ENCODE measurements at places on chromosomes 13 and 19.

DNA sequence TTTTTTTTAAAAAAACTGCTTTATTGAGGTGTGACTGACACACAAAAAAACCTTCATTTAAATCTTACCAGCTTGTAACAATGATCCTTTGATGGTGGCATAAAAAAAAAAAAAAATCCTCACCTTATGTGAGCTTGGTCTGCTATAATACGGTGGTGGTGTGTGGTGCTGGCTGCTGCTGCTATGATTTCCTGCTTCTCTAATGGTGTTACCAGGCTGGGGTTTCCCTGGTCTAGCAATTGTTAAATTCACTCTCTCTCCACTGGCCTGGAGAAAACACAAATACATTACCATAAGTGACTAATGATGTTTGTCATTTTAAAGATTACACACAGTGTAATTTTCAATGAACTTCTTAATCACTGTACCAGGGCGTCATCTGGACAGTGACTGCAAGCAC is 60.6 kb downstream of the LNX2 start:
- no peak for DNase-seq

- DNase-seq: no peak
Observed at GRCh38 chr13:20217168-20217567, 15.0 kb downstream of the GJB6 start.

DNA sequence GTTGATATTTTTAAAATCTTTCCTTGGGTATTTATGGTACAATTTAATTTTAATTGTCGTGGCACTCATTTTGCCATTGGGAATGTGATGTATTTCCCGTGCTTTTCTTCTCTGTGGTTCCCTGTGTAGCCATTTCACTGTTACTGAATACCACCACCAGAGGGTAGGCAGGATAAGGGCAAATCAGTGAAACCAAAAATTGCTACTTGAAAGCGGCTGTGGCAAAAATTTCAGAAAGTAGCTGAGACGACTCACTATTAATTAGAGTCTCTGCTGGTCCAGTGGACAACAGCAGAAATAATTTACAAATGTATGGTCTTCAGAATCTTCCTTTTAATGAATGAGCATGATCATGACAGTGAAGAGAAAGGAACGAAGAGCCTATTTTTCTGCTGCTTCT is 34.4 kb upstream of the MIR17HG start:
- no peak for DNase-seq

DNA sequence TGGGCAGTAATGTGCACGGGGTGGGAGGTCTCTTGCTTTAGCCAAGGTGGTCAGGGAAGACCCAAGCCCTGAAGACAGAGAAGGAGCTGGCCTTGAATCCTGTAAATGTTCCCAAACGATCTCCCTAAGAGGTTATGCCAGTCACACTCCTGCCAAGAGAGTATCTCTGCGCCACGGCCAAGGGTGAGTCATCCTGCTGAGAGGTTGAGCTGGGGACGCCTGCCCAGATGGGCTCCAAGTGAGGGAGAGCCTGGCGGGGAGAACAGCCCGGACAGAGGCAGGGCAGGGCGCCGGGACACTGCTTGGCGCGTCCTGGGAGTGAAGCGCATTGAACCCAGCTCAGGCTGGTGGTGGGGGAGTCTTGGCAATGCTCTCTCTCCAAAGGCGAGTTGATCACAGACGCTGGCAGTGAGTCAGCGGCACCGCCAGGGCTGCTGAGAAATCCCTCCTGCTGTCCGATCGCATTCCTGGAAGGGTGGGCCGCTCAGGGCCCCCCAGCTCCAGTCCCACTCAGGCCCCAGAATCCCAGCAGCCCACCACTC is 16.4 kb downstream of the SULT2B1 start:
- DNase-seq: peak; percentile 61

DNA sequence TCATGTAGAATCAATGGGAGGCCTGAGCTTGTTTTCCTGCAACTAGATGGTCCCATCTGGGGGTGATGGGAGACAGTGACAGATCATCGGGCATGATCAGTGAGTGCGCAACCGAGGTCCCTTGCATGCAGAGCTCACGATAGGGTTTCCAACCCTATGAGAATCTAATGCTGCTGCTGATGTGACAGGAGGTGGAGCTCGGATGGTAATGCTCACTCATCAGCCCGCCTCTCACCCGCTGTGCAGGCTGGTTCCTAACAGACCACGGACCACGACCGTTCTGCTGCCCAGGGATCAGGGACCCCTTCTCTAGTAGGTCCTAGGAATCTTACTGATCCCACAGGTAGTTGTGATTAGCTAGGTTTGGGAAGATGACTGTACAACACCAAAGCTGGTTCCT is 23.5 kb upstream of the GARRE1 start:
- DNase-seq: peak; percentile 55

- DNase-seq: no peak
Observed at GRCh38 chr13:112892426-112893206, 76.4 kb upstream of the MCF2L start.

GRCh38 chr13:38417727-38418126 is 68.1 kb downstream of the UFM1 start:
- no peak for DNase-seq

DNA sequence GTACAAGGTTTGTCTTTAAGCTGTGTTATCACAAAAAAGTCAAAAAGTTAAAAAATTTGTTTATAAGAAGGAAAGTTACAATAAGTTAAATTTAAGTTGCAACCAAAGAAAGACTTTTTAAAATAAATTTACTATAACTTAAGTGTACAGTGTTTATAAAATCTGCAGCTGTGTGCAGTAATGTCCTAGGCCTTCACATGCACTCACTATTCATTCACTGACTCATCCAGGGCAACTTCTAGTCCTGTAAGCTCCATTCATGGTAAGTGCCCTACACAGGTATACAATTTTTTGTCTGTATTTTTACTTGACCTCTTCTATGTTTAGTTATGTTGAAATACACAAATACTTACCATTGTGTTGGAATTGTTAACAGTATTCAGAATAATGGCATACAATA is 667.9 kb upstream of the SLITRK5 start:
- DNase-seq: no peak

DNA sequence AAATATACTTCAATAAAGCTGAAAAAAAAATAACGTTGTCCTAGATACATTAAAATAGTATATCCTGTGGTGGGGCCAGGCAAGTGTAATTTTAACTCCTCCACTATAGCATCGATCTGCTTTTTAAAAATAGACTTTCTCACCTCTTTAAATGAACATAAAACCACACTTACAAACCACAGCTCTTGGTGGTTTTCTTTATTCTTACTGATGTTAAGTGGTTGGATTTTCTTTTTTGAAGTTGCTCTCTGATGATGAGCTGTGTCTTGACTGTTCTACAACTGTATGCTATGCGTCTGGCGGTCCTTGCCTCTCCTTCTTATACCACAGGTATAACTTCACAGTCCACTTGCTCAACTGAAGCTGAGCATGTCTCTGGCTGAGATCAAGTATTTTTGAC is 721.5 kb upstream of the KLHL1 start:
- DNase-seq: no peak

DNA sequence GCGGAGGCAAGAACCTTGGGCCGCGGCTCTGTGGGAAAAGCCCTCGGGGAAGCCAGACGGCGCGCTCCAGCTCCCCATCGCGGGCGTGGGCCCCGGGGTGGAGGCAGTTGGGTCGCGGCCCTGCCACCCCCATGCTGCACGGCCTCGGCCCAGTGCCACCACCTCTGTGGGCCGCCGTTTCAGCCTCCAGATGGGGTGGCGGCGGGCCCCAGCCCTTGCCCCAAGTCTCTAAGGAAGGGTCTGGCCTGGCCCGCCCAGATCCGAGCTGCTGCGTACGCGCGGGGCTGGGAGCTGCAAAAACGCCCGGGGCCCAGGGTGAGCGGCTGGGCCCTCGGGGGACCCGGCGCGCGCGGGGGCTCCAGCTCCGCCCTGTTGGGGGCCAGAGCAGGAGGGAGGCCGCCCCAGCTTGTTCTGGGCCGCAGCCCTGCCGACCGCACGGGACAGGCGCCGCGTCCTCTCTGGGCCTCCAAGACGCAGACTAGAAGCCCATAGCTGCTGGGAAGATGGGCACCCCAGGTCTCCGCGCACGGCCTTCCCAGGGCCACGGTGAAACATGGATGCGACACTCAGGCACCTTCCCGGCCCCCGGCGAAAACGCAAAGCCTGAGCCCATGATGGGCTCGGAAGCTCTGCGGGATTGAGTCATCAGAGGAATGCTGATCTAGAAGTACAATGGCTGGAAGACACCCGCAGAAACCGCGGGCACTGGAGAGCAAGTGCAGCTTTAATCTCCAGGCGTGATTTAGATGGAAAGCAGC is 110.1 kb downstream of the KCTD15 start:
- DNase-seq: no peak

- DNase-seq: no peak
Observed at GRCh38 chr13:105763851-105764250, 771.6 kb downstream of the EFNB2 start.

DNA sequence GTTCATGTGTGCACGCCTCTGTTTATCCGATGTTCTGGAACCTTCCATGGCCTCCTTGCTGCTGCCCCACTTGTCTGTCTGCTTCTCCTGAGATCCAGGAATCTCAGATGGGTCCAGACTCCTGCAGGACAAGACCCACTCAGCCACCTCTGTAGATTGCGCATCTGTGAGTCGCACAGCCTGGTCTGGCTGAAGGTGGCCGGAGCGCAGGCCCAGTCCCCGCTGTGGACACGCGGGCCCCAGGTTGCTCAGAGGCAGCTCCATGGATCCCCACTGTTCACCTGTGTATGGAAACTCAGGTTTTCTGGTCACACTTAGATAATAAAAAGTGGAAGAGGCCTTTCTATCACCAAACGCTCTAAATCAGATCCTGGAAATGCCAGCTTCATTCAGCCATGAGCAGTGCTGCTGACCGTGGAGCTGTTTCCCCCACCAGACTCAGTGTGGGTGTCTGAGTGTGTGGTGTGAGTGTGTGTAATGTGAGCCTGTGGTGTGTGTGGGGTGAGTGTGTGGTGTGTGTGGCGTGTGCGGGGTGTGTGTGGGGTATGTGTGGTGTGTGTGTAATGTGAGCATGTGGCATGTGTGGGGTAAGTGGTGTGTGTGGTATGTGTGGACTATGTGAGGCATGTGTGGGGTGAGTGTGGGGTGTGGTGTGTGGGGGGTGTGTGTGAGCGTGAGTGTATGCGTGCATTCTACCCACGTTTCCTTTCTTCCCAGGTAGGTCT is 59.5 kb downstream of the MCF2L start:
- DNase-seq: no peak

- no peak for DNase-seq
Observed at GRCh38 chr13:100668408-100668807, 6.2 kb downstream of the TMTC4 start.

DNA sequence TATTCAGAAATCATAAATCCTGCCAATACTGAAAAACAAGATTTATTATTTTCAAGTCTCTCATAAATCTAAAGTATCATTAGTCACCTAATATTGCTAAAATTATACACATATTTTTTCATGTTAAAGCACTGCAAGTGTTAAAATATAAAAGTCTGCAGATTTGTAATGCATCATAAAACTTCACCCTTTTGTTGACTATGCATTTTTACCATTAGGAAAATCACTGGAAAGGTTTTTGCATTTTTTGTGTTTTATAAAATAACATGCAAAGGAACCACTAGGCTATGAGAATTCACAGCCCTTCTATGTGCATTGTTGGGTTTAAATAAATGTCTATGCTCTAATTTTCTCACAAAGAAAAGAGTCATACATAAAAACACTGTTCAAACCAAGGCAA is 407.3 kb downstream of the DACH1 start:
- no peak for DNase-seq

GRCh38 chr13:44710576-44710975 is 134.4 kb upstream of the TSC22D1 start:
- DNase-seq: no peak

- no peak for DNase-seq
Observed at GRCh38 chr19:57637379-57637778, 4.4 kb downstream of the ZNF211 start.
